ENCODE measurements at places on chromosomes 3 and 15. TPM values are rescaled to one million over a fixed set of nuclear protein-coding genes. Genes with fewer than 3 reads are reported as not detected.

- DNase-seq, result no peak
Observed at GRCh38 chr3:39294446-39295183, 14.8 kb upstream of the CX3CR1 start.

GRCh38 chr15:30889196-30889595 is 14.5 kb upstream of the FAN1 start:
- no peak for DNase-seq

DNA sequence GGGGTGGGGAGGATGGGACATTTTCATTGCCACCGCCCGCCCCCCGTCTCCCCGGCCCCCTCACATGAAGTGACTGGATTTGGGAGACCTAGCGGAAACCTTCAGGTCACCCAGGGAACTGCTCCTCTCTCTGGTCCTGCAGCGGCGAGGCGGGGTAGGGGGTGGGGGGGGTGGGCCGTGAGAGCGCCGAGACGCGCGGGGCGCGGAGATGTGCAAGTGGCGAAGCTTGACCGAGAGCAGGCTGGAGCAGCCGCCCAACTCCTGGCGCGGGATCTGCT is 712 bp upstream of the MME start:
- no peak for DNase-seq

DNA sequence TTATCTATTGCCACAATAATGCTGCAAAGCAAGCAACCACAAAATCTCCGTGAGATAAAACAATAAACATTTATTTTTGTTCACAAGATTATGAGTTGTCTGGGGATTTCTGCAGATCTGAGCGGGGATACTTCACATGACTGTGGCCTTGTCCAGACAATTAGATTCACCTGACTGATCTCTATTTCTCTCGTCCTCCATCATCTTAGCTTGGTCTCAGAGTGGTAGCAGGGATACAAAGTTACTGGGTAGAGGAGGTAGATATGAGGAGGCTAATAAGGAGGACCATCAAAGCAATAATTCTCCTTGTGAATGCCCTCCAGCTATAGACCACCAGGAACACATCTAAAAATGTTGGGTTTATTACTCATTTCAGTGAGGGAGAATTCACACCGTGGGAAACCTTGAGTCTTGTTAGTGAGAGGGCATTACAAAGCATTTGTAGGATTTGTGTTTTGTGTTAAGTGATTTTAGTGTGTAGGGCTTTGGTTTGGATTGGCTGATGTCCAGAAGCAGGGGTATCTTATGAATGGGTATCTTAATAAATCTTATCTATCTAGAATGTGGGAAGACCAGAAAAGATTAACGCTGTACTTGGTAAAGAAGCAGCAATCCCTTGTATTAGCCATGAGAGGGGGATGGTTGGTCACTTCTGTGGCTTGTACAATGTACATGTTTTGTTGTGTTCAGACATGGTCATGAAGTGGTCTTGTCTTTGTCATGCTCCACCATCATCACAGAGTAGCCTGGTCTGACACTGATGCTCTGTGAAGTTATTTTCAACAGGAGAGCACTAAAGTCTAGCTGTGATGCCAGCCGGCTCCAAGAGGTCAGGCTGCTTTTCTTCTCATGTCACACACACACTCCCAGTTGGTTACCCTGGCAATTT is 287.6 kb upstream of the STT3B start:
- no peak for DNase-seq

GRCh38 chr3:123869165-123869564 is 15.0 kb downstream of the MYLK start:
- no peak for DNase-seq

- DNase-seq, result no peak
Observed at GRCh38 chr15:39587731-39588530, 7.1 kb downstream of the THBS1 start.

DNA sequence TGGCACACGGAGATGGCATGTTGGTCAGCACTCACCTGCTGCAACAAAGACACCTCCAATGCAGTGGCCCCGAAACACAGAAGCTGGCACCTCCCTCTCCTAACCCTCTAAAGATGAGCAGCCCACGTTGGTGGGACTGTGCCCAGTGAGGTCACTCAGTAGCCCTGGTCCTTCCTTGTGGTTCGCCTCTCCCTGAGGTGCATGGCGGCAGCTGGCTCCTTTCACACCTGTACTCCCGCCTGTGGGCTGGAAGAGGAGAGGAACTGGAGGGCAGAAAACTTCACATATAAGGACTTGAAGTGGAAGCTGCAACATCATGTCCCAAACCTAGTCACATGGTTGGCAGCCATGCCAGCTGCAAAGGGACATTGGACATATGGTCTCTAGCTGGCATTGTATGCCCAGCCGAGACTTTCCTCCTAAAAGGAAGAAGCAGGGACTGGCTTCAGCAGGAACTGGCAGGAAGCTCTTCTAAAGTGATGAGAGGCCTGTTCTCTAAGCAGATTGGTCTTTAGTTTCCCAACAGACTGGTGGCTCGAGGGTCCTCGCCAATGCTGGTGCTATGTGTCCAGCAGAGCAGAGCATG is 10.8 kb upstream of the C3orf22 start:
- no peak for DNase-seq

GRCh38 chr3:10116138-10116460 is 624 bp downstream of the BRK1 start:
- DNase-seq, result no peak

DNA sequence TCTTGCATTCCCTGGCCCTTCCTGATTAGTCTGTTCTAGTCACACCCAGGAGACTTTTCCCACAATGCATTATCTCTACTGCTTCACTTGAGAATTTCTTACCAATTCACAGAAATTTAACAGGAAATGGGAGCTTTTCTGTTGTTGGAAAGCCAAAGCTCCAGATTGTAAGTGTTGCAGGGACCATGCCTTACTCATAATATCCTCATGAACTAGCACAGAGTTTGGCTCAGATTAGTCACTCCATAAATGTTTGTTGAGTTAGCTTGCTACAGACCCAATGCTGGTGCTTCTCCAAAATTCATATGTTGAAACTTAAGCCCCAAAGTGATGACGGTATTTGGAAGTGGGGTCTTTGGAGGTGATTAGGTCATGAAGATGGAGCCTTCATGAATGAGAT is 232.6 kb downstream of the GAP43 start:
- DNase-seq, result no peak

Gene ZNF35
- total RNA-seq, result 7.8 TPM

Gene OSTN
- total RNA-seq, result 2.0 TPM

Gene STARD5
- 7.0 TPM for total RNA-seq
